ENCODE measurements at places on chromosomes 3 and 15.

- DNase-seq = no peak
Observed at GRCh38 chr3:143266927-143267326, 147.4 kb downstream of the CHST2 start.

DNA sequence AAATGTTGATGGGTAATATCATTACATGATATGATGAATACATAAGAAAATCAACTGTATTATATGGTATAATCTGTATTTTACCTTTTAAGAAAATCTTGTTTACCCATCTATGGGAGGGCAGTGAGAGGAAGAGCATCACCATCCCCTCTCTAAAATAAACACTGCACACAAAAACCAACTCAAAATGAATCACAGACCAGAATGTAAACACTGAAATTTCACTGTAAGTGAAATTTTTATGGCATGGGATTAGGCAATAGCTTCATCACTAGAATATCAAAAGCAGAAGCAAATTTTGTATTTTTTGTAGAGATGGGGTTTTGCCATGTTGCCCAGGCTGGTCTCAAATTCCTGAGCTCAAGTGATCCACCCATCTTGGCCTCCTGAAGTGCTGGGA is 26.2 kb downstream of the IFT80 start:
- peak; percentile 36 for DNase-seq

GRCh38 chr3:164351131-164351530 is 727.2 kb downstream of the SI start:
- DNase-seq = no peak

GRCh38 chr3:134325706-134326105 is 48.5 kb downstream of the AMOTL2 start:
- no peak for DNase-seq

GRCh38 chr3:183392186-183393034 is 36.0 kb downstream of the MCF2L2 start:
- DNase-seq = no peak

DNA sequence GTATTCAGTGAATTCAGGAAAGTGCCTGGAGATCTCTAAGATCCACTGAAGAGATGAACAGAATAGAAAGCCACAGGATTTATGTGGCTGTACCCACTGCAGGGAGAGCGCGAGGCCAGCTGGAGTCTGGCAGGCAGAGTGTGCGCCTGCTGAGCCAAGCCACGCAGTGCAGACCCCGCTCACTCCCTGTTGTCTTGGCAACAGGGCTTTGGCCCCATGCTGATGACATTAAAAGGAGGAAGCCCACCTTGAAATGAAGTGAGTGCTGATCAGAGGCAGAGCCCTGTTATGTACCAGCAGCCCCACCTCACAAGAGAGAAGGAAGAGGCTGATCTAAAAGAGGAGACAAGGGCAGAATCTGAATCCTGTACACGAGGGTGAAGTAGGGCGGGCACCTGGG is 36.7 kb downstream of the PXYLP1 start:
- no peak for DNase-seq

GRCh38 chr3:125212509-125213363 is at the start of gene SLC12A8:
SLC12A8 (minus strand) TSS chr3:125212748; CDS start chr3:125211349, 1,399 bp downstream.
- DNase-seq = no peak

GRCh38 chr15:29097971-29098370 is 171.7 kb downstream of the NSMCE3 start:
- no peak for DNase-seq

- no peak for DNase-seq
Observed at GRCh38 chr3:128922804-128923459, 43.5 kb downstream of the ACAD9 start.

- DNase-seq = no peak
Observed at GRCh38 chr15:70196372-70197316, 98.9 kb upstream of the TLE3 start.

- DNase-seq = no peak
Observed at GRCh38 chr3:114460459-114460858, 166.6 kb downstream of the TIGIT start.

DNA sequence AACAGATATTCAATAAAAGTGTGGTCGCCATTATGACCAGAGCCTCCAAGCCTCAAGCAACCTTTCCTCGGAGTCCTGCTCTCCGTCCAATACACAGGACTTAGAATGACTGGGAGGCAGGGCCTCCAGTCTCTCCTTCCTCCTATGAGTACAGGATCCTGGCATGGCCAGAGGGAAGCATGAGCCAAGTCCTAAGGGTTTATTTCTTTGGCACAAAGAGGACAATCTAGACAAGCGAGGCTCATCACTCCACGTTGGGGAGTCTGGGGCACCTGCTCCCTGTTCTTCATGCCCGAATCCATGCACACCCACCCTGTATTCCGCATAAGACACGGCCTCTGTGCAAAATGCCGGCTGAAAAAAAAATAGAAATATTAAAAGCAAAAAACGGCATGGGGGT is 6.8 kb downstream of the PRRT3 start:
- DNase-seq = no peak

- no peak for DNase-seq
Observed at GRCh38 chr3:90034038-90034437, 926.6 kb downstream of the EPHA3 start.

GRCh38 chr3:134769287-134769868 is 25.7 kb upstream of the EPHB1 start:
- DNase-seq = no peak

GRCh38 chr3:109095166-109095565 is 22.8 kb downstream of the MORC1 start:
- no peak for DNase-seq

DNA sequence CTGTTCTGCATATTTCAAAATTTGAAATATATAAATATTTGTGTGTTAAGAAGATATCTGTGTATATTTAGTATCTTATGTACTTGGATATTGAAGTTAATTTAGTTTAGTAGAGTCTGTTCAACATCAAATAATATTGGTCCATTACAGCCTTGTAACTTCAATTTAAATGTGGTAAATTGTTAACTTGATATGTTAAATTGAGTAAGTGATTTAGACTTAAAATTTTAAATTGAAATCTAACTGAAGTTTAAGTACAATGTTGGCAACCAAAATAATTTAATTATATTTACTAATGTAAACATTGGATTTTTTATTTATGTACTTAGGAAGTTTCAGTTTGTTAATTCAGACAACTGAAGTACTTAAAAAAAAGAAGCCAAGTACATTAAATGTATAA is 343.9 kb upstream of the DNAJC19 start:
- DNase-seq = no peak

GRCh38 chr3:65627062-65627461 is 411.7 kb downstream of the MAGI1 start:
- no peak for DNase-seq

- DNase-seq = no peak
Observed at GRCh38 chr3:129324855-129325254, 46.2 kb downstream of the HMCES start.

- no peak for DNase-seq
Observed at GRCh38 chr3:29381595-29381994, 100.7 kb downstream of the RBMS3 start.

- DNase-seq = no peak
Observed at GRCh38 chr3:149203758-149204157, 17.9 kb downstream of the CP start.

GRCh38 chr15:74045184-74045583 is 37.2 kb downstream of the GOLGA6A start:
- DNase-seq = no peak

DNA sequence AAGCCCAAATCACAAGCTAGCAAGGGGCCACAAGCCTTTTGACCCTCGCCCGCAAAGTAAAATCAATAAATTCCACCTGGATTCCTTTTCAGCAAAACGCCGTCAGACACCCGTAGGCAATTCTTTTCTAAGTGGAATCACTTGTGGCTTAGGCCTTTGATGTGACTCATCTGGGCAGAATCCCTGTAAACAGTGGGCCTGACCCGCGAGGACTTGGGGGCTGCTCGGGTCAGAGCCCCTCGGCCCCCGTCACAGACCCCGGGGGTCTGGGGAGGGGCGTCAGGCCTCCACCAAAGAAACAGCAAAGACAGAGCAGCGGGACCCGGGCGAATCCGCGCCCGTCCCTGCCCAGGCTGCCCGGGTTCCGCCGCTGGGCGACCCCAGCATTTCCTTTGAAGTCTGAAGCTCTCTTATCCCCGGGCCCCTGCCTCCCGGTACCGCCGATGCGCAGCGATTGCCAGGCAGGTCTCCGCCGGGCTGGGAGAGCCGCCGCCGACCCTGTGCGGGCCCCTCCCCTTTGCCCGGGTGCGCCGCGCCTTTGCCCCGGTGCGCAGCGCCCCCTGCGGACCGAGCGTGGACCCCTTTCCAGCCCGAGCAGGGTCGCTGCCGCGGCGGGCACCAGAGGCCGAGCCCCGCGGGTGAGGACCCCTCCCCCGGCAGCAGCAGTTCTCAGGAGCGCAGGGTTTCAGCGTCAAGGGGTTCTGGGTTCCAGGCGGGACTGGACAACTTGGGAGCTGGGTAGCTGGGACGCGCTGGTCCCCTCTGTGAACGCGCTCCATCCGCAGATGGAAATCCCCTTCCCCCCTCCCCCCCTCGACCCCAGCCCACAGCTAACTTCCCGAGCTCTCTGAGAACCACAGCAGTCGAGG is 178.3 kb downstream of the UACA start:
- no peak for DNase-seq

- DNase-seq = no peak
Observed at GRCh38 chr3:1190569-1190968, 97.7 kb downstream of the CNTN6 start.

DNA sequence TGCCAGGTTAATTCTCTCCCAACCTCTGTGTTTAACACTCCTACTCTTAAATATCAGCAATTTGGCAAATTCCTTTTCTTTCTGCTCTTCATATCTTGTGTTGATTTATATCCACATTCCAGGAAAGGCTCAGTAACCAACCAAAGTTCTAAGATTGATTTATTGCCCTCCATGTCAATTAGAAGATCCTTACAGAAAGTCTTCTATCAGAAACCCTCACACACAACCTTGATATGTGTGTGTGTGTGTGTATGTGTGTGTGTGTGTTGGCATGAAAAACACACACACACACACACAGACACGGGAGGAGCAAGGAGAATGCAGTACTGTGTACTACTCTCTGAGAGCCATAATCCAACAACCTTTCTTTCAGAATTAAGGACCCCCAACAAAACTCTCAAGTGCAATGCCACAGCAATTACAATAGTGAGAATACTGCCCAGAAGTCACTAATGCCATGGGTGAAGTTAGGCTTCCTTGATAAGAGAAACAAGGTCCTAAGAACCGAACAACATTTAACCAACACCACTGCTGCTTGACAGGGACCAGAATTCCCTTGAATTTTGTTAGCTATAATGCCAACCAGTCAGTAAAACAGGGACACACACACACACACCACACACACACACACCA is 1.1 kb downstream of the LSAMP start:
- DNase-seq = no peak

Data from AG09319 (cell line).